Glutamatergic neuron (in vitro differentiated cells): ENCODE measurements at places on chromosomes 1 and 21.

- DNase-seq: no peak
These were observed 29.4 kb downstream of the IL6R start for GRCh38 chr1:154434346-154435085.

GRCh38 chr1:247854899-247855545 lies 2.0 kb upstream of the TRIM58 start:
- peak; percentile 23 for DNase-seq

DNA sequence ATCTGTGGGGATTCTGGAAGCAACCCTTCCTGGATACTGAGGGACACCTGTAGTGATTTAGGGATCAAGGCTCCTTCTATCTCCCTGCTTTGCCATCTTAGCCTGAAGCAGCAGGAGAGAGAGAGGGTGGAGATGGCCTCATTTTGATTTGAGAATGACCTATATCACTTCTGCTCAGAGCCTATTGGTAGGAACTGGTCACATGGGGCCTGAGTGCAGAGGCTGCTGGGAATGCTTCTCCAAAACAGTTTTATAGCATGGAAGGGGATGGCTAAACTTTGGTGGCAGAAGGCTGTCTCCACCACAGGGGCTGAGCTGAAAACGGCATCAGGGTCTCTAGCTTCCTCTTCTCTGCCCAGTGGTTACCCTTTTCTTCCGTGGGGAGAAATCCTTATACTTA lies 105.8 kb downstream of the TBX19 start:
- no peak for DNase-seq

DNA sequence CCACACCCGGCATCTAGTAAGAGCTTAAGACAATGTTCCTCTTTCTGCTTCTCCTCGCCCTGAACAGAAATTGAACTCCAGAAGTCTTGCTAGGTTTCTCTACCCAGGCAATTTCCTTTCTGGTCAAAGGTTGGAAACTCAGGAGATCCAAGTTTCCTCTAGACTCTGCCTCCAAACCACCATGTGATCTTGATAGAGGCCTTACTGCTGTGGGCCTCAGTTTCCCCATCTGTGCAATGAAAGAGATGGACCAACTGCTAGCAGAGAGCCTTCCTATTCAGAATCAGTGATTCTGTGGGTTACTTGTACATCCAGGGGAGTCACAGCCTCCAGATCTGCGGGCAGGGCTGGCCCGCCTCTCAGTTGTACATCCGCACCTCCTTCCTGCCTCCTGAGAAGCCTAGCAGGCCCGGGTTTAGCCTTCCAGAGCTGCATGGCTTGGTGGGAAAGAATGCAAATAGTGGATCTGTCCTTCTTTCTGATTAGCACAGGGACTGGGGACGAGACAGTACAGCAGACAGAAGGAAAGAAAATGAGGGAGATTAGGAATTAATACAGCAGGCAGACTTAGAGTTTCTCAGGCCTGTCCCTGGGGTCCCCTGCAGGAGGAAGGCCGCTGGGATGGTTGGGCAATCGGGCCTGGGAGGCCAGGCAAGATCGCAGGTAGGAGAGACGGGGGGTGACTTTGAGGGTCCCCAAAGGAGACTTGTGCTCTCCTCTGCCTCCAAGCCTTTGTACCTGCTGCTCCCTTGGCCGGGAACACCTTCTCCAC lies 83.9 kb downstream of the PAX7 start:
- DNase-seq: no peak

GRCh38 chr1:234707641-234708040 lies 97.7 kb upstream of the IRF2BP2 start:
- DNase-seq: no peak
